ENCODE measurements at places on chromosomes 7 and 10.

DNA sequence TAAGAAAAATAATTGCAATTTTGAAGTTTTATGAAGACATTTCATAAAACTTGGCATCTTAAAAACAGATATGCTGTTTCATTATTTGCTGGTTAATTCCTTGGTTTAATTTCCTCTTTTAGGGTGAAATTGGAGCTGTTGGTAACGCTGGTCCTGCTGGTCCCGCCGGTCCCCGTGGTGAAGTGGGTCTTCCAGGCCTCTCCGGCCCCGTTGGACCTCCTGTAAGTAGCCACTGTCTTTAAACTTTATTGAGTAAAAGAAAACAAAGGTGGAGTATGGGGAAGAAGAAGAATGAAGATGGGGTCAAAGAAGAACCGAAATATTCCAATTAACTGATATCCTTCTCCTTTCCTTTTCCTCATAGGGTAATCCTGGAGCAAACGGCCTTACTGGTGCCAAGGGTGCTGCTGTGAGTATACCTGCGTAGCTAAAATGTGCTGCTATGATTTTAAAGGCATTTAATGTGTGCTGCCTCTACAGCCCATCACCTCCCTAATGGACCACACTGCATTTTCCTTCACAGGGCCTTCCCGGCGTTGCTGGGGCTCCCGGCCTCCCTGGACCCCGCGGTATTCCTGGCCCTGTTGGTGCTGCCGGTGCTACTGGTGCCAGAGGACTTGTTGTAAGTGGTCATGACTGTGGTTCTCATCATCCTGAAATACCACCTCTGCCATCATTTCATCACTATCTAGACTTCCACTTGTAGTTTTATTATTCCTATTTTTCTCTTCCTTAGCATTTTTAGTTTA is 14.7 kb downstream of the COL1A2 start:
- DNase-seq, result no peak

DNA sequence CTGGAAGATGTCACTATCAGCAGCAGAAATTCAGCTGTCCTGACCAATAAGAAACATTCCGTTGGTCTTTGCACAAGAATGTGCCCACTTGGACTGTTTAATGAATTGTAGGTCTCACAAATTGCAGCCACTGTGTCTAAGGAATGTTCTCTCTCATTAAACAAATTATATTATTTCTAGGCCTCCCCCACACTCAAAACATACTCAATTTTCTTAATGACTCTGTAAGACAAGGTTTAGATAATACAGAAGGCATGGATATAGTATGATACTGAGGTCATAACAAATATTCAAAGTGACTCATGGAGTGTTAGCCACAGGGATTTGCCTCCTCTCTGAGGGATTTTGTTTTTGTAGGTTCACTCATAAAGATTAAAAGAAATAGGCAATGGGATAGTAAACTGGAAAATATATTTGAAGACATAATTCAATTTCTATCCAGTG is 197.5 kb downstream of the PTN start:
- DNase-seq, result peak; percentile 86

GRCh38 chr10:107341281-107341680 is 176.8 kb upstream of the SORCS1 start:
- no peak for DNase-seq

- no peak for DNase-seq
These were observed 537.3 kb upstream of the MGMT start for GRCh38 chr10:128929767-128930166.

GRCh38 chr10:1661859-1662437 is 75.4 kb downstream of the ADARB2 start:
- no peak for DNase-seq

DNA sequence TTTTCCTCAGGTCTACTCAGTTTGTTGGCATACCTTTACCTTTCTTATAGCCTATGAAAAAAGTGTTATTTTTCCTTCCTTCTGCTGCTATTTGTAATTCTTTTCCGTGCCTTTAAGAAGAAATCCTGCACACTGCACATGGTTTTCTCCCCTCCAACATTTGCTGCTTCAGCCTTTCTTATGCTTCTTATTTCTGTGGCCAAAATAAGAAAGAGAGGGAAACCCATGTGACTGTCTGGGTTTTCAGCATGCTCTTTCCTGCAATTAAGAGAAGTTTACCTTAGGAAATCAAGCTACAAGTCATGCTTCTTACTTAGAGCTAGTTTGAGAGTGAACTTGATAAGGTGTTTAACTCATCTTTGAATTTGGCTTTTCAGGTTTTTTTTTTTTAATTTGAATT is 11.0 kb downstream of the TBC1D12 start:
- DNase-seq, result no peak

DNA sequence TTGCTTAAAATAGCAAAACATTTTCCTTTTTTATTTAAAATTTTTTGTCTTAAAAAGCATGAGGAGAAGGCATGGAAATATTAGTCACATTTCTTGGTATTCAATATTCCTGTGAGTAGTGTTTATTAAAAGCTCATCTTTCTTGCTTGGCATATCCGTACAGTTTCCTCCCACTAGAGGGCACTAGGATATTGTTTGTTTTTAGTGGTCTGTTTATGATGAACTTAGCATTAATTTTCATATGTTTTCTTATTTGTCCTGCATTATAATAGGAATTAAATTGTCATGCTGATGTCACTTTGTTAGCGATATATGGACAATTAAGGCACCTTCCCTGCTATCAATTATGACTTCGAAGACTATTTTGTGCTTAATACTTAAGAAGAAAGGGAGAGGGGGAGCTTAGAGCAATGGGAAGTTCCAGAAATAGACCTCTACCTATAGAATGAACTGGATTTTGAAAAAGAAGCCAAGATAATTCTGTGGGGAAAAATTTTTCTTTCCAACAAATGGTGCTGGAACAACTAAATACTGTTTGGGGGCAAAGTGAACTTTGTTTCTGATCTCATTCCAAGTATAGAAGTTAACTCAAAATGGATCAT is 91.0 kb upstream of the STRIP2 start:
- peak; percentile 52 for DNase-seq

DNA sequence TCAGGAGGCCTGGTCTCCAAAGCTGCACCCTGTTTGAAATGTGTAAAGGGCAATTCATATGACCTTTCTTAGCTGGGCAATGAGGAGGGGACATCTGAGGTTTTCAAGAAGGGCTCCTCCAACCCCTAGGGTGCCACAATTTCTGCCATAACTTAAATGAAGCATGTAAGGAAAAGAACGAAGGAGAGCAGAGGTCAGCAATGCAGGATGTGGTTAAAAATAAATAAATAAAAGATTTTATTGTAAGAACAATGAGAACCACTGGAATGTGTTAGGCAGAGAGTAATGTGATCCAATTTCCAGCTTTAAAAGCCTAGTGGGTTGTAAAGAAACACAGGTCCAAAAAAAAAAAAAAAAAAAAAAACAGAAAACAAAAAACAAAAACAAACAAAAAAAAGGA is 673.1 kb downstream of the TNS3 start:
- DNase-seq, result peak; percentile 91

- peak; percentile 80 for DNase-seq
These were observed 116.3 kb upstream of the RET start for GRCh38 chr10:42960491-42960990.

- DNase-seq, result no peak
These were observed 572.4 kb downstream of the ATRNL1 start for GRCh38 chr10:115665549-115665948.

GRCh38 chr10:71779641-71780040 is 6.3 kb upstream of the VSIR start:
- no peak for DNase-seq

GRCh38 chr10:71035511-71036296 is 147.3 kb upstream of the PCBD1 start:
- no peak for DNase-seq

- no peak for DNase-seq
These were observed 113.1 kb downstream of the NT5C2 start for GRCh38 chr10:103079946-103080345.

- DNase-seq, result no peak
These were observed 4.4 kb upstream of the RAMP3 start for GRCh38 chr7:45153233-45153632.

DNA sequence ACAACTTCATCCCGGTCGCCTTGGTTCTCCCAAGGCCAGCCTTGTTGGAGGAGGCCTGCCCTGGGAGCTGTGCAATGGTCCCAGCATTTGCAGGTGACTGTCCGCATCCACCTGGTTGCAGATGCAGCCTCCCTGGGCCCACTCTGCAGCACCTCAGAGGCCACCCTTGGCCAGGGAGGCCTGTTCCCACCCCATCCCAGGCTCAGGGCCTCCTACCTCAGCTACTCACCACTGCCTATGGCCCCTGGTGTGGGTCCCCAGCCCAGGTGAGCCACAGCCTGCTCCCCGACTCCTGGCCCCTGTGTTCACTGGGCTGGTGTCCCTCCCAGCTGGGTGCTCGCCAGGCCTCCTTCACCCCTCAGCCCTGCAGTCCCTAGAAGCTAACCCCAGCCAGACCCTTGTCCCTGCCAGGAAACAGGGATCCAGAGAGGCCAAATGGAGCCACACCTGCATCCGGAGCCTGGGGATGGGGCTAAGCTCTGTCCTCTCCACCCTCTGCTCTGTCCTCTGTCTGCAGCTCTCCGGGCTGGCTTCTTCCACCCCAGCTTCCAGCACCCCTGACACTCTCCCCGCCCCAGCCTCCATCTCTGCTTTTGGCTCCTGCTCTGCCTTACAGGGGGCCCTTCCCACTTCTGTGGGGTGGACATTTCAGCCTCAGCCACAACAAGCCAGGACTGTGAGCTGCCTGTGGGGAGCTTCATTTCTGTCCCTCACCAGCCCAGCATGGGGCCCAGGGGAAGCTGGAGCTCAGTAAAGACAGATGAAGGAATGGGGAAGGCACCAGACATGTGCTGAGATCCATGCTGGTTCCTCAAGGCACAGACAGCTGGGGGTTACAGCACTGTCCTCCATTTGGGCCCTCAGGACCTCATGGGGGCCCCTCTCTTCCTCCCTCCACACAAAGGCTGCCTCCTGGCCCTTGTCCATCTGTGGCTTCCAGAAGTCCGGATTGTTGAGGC is 35.6 kb upstream of the ANTXRL start:
- no peak for DNase-seq

DNA sequence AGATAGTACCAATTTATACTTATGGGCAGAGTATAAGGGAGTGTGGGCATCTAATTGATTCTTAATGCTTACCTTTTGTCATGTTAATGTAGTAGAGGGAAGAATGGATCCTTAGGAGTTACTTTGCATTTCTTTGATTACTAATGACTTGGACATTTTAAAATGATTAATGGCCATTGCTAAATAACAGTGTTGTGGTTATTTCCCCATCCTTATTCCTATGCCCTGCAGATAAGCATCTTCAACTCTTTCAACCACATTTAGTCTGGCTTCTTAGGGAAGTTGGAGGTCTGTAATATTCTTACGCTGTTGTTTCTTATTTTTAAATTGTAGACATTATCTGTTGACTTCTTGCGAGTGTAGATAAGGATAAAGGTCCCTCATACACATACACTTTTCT is 37.2 kb downstream of the KAT6B start:
- peak; percentile 33 for DNase-seq

- peak; percentile 88 for DNase-seq
These were observed 43.2 kb downstream of the HTRA1 start for GRCh38 chr10:122504610-122504950.

- DNase-seq, result peak; percentile 47
These were observed 357.0 kb downstream of the FRMD4A start for GRCh38 chr10:13973742-13974141.

DNA sequence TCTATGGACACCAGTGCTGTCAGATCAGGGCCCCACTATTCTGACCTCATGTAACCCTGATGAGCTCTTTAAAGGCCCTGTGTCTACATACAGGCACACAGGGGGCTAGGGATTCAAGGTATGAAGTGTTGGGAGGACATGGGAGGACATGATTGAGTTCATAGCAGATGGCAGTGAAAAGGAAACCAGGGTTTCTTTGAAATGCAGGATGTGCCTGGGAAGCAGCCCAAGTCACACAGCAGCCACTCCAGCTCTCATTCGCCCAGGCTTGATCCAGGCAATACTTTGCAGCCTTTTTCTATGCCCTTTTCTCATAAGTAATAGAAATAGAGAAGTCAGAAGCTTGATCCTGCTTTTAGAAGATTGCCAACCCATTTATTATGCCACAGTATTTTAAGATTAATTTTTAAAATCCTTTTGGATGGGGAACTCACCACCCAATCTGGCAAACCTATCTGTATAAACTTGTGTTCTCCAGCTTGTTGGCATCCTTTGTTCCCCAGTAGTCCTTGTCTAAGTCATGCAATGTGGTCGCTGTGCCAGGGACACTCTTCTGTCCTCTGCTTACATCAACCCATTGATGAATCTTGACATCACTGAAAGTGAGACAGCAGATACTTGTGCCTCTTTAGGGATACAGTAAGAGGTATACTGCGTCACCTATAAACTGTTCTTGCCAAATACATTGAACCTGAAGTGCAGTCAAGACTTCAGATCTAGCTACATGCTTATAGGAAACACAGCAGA is 95.0 kb downstream of the TAF3 start:
- no peak for DNase-seq
